ENCODE measurements at places on chromosomes 1 and 21.
A peak's percentile ranks its signal among the peaks of the same experiment; 100 is the strongest.

DNA sequence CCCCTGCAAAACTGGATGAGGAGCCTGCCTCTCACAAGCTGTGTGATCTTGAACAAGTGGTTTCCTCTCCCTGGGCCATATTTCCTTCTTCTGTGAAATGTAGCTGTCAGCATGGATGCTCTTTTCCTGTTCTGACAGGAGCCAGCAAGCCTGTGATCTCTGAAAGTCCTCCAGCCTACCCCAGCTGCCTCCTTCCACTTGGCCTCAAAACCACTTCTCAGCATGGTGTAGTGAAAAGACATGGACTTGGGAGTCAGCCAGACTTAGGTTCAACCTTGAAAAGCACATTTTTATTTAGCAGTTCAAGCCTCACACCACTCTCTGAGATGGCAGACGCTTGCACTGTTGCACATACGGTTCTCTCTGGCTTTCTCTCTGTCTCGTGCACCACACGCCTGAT lies 292.9 kb upstream of the DUSP10 start:
- no peak for DNase-seq

DNA sequence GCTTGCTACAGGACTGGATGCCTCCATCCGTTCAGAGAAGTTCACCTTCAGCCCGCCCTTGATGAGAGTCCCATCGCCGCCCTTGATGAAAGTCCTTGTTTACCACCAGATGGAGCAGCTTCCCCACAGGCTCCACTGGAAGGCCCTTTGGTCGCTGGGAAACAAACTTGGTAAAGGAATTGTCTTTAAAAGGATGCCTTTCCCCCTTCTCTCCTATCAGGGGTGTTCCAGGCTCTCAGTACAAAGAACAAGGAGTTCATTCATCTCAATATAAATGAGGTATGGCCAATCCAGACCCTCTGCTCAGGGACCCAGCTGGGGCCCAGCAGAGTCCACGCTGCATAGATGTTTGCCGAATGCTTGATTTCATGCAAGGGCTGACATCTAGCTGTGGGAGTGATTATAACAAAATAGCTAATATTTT lies 50.8 kb downstream of the CAPN9 start:
- DNase-seq: peak; percentile 3

DNA sequence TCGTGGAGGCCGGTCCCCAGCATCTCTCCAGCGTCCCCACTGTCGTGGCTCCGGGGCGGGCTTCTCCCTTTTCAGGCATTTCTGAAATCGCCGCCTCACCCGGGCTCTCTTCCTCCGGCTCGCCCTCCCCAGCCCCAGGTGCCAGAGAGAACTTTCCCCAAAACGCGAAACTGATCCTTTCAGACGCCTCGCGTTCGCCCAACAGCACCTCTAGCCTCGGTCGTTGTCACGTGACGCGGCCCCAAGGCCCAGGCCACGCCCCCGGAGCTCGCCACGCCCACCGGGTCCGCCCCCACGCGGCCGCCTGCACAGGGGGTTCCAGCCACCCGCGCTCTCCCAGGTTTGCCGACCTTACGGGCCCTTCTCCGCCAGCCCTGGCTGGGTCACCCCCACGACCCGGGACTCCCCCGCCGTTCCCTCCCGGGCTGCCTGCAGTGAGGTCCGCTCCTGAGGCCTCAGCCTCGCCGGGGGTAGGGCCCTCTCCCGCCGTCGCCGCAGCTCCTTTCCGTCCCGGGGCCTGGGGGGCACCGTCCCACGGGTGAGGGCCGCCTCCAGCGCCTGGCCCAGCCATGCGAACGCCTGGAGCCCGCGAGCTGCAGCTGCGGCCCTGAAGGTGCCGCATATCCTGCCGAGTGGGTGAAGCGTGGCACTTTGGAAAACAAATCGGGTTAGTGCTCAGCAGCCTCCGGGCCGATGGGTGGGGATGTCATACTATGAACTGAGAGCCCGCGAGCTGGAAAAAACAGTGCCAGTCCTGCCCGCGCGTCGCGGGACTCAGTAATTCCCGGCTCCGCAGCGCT lies 21.0 kb downstream of the H3-3A start:
- peak; percentile 92 for DNase-seq

DNA sequence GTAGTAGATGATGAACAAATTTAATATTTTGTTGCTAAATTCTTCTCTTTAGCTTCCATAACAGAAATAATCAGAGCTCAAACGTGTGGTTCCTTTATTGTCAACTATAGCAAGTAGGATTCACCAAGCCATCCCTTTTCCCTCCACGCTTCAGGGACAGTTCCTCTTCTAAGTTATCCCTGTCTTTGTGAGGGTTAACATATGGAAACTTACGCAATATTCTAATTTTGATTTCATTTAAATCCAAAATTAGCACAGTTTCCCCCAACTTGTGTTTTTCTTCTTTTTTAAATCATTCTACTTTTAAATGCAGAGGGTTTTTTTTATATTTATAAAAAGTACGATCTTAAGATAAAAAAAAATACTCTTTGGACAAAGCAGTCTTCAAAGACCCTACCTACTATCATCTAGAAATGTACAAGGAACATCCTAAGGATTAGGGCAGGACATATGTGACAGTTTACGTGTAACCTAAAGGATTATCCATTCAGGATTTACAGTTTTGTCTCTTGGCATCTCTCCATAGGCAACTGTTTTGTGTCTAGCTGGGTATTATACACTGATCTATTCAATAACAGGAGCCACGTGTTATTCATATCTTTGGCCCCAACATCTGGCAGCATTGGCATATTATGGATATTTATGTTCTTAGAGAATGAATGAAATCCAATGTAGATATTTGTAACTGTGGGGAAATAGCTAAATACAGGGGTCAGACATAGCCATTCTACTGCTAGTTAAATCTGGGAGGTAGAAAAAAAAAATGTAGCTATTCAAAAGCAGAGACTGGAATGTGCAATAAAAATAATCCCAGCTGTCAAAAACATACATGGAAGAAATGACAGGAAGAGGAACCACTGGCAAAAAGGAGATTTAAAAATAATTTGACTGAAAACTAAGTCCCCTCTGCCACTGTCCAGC lies 272.9 kb downstream of the NEGR1 start:
- no peak for DNase-seq

DNA sequence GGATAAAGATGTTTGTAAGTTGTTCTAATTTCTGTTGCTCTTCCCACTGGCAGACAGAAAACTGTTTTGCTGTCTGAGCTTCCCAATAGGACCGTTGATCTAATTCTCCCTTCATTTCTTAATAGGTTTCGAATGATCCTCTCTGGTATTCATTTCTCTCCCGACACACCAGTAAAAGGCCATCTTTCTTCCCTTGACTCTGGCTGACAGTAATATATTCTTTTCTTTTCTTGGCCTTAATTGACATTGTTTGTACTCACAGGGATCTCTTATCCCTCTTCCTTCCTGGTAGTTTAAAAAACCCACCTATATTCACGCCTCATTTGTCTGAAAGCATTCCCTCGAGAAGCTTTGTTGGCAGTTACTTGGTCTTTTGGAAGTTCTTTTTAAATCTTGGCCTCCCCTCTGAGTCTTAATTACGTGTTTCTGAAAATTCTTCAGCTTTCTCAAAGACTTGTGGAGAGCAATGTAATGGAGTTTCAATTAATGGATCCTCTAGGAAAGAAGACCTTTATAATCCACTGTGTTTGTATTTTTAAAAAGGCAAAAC lies 40.3 kb downstream of the MAP10 start:
- DNase-seq: no peak

- DNase-seq: no peak
Measured at GRCh38 chr1:221878134-221878533, 136.2 kb upstream of the DUSP10 start.

- no peak for DNase-seq
Measured at GRCh38 chr1:168031627-168032026, 94.8 kb upstream of the MPC2 start.

GRCh38 chr1:116284819-116285390 lies 88.1 kb upstream of the ATP1A1 start:
- DNase-seq: no peak

GRCh38 chr1:220339581-220339980 lies 67.3 kb upstream of the RAB3GAP2 start:
- DNase-seq: no peak

DNA sequence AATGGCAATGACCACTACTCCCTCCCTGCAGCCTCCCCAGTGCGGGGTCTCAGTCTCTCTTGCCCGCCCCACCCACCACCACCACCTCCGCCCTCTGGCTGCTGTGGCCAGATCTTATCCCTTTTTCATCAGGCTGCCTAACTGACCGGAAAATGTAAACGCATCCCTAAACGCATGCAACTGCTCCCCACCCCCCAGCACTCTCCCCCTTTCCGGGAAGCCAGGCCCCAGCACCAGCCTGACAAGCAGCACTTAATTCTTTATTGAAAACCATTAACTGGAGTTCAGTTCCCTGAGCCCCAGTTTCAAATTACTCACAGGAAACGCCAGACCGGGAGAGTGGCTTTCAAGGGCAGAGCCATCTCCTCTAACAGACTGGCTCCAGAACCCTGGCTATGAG lies 147.7 kb downstream of the DMRTA2 start:
- no peak for DNase-seq

DNA sequence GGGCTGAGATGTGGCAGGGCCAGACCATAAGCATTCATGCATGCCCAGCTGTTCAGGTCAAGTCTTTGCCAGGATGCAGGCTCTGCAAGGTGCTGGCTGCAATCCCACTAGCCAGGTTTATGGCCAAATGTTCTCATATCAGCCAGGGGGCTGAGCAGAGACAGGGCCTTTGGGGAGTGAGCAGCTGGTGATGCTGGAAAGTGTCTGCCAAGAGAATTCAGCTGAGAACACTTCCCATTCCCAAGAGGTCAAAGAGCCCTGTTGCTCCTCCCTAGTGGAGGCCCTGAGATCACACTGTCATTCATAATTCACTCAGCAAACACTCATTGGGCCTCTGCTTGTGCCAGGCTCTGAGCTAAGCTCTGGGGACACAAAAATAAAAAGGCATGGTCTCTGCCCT lies 150.3 kb downstream of the DMRTA2 start:
- DNase-seq: no peak

DNA sequence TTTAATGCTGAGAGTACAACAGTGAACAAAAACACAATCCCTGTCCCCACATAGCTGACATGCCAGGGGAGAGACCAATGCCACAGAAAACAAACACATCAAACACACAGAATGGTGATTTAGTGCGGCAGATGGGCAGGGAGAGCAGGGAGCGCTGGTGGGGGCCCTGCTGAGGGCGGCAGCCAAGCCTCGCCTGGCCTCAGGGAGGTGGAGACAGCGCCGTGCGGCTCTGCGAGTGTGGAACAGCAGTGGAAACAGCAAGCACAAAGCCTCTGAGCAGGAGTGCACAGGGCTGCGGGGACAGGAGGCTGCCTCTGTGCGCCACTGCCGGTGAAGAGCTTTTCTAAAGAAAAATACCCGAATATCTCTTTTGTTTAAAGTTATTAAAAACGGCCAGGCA lies 17.0 kb downstream of the MCM3AP start:
- no peak for DNase-seq

- no peak for DNase-seq
Measured at GRCh38 chr1:58921751-58922150, 137.9 kb upstream of the JUN start.

GRCh38 chr1:103125219-103125618 lies 16.9 kb upstream of the COL11A1 start:
- no peak for DNase-seq

DNA sequence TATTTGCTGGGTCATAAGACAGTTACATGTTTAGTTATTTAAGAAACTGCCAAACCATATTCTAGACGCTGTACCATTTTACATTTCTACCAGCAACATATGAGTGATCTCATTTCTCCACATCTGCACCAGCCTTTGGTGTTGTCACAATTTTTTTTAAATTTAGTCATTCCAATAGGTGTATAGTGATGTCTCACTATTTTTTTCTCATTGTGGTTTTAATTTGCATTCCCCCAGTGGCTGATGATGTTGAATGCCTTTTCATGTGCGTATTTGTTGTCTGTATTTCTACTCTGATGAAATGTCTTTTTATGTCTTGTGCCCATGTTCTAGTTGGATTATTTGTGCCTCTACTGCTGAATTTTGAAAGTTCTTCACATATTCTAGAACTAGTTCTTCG lies 38.4 kb downstream of the NFASC start:
- no peak for DNase-seq

GRCh38 chr21:29022166-29022565 lies 2.3 kb upstream of the USP16 start:
- no peak for DNase-seq

- DNase-seq: no peak
Measured at GRCh38 chr1:210662291-210663050, 333.8 kb downstream of the HHAT start.

DNA sequence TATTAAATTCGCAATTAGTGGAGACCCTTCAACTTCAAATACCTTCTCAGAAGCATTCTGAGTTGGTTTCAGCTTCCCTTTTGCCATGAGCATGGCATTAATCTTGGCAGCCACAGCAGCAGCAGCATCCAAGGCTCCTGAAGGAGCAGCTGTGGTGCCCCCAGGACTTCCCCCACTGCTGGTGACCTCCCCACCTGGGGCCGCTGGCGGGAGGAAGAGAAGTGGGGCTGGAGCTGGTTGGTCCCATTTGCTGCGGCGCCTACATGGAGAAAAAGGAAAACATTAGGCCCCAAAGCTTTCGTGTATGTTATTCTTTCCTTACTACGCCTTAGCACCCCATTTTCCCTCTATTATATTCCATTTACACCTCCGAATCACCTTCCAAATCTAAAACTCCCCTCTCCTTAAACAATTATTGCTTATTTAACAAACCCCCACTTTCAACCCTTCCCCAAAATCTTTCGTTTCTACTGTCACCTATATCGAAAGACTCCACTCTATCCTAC lies 569 bp downstream of the KHDC4 start:
- no peak for DNase-seq

DNA sequence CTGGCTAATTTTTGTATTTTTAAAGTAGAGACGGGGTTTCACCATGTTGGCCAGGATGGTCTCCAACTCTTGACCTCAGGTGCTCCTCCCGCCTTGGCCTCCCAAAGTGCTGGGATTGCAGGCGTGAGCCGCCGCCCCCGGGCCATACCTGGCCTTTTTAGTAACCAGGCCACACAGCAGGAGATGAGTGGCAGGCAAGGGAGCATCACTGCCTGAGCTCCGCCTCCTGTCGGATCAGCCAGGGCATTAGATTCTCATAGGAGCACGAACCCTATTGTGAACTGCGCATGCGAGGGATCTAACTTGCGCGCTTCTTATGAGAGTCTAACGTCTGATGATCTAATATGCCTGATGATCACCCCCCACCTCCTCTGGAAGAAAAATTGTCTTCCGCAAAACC lies 308.7 kb upstream of the PRMT6 start:
- no peak for DNase-seq

GRCh38 chr1:38173157-38173831 lies 126.7 kb upstream of the POU3F1 start:
- DNase-seq: no peak

GRCh38 chr1:24343412-24344089 lies 24.4 kb downstream of the GRHL3 start:
- no peak for DNase-seq

- DNase-seq: no peak
Measured at GRCh38 chr1:47576758-47577115, 138.9 kb downstream of the FOXD2 start.

DNA sequence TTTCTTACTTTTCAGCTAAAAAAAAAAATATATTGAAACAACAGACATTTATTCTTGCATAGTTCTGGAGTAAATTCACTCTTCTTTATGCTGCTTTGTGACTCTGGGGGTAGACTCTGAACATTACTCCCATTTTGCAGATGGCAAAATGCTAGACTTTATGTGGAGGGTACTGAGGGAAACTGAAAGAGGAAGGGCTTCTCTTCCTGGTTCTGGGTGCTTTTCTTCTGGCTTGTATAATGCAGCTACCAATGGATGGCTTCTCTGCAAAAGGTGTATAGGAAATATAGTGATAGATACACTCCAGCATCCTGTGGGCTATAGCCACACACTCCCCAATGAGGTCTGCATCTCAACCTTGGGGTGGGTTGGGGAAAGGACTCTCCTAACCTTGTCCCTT lies 19.7 kb upstream of the ZBTB40 start:
- DNase-seq: no peak

- peak; percentile 94 for DNase-seq
Measured at GRCh38 chr21:45615145-45615711, 28.3 kb upstream of the PCBP3 start.

All from activated CD4-positive, alpha-beta T cell treated with anti-CD3 and anti-CD28 coated beads, Interleukin-2, amount 50 U/mL, for 1 hour (primary cell).